Right ventricle myocardium superior (tissue), 1 donor: ENCODE measurements at places on chromosomes 4 and X. TPM values are rescaled to one million over a fixed set of nuclear protein-coding genes. Genes with fewer than 3 reads are reported as not detected.

The ADH1B gene
- total RNA-seq, result 157 TPM

The FDCSP gene
- not detected for total RNA-seq

The PDZD4 gene
- total RNA-seq, result 2.6 TPM

The LINC00632 gene
- 158 TPM for total RNA-seq

The FAM47A gene
- not detected for total RNA-seq

The PWWP3B gene
- total RNA-seq, result 9.2 TPM

The XG gene
- total RNA-seq, result 0.35 TPM

The PDCL2 gene
- not detected for total RNA-seq

The NKX6-1 gene
- not detected for total RNA-seq

The ANOS1 gene
- 4.5 TPM for total RNA-seq

The SMIM31 gene
- not detected for total RNA-seq

The SRPX gene
- total RNA-seq, result 36.1 TPM

DNA sequence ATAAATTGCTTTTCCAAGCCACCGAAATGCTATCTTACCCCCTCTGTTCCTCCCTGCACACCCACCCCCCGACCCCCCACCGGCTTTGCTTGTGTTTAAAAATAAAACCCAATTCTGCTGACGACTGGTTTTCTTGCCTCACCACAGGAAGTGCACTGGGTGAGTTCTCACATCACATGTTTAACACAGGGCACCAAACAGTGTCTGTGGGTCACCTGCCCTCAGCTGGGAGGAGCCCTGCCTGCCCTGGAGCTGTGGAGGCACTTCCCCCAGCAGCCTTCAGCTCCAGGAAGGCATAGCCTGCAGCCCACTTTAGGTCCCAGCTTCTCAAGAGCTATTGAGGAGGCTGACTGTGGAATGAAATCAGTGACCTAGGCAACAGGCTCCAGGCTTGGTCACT lies 8.8 kb downstream of the TMEM255A start:
- no peak for DNase-seq

GRCh38 chr4:2333916-2334644 lies 72.2 kb upstream of the MXD4 start:
- DNase-seq, result no peak

DNA sequence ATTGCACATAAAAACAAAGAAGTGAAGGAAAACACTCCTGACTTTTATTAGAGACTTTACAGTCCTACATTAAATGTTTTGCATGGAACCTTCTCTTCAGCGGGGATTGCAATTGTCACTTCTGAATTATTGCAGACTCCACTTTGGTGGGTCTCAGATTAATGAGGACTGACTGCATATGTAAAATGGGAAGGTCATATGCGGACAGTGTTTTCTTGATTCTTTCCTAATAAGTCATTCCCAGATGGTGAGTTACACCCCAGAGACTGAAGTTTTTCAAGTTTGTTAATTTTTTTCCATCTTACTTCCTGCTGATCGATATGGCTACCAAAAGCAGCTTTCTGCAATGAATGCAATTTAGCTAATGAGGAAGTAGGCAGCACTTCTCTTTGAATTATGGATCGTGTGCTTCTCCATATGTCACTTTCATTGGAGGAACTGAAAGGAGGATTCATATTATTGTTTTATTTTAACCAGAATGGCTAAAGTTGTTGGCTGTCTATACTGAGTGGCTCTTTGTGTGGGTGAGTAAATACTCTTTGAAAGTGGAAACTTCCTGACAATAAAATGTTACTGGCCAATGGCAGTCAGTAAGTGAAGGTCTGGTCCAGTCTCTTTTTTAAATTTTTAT lies 119.3 kb upstream of the CLNK start:
- DNase-seq, result no peak

- DNase-seq, result no peak
These were observed 165.8 kb downstream of the SHROOM4 start for GRCh38 chrX:50648156-50648555.

GRCh38 chr4:39597695-39598381 lies 40.8 kb downstream of the SMIM14 start:
- no peak for DNase-seq

DNA sequence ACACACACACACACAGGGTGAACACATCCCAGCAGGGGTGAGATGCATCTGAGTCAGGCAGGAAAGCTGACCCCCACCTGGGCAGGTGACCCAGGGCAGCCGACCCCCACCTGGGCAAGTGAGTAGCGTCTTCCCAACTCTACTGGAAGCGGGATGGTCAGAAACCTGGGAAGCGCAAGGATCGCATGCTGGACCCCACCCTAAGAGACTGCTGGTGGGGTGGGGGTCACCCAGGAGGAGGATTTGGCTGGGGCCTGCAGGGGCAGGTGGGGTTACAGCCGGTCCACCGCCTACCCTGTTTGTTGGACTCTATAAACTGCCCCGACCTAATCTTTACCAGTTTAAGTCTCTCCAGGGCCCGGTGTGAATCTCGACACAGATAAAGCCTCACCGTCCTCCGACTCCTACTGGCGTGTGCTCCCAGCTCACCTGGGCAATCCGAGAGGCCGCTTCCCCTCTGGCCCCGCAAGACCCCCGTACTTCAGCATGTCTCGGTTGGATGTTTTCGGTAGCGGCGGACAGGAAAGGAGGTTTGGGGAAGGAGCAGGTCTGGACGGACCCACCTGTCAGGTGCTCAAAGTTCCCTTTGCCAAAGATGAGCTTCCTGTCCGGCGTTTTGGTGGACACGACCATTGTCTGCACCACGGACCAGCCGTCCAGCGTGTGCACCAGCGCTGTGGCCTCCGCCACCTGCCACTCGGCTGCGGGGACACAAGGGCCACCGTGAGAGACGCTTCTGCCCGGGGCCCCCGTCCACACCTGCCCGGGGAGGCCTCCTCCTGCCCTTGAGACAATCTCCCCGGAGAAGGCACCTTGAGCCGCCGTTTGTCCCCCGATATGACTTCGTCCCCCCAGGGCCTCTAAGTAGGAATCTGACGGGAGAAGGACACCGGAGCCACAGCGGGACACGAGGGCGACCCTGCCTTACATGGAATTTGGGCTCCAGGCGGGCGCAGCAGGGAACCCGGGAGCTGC lies 2.0 kb downstream of the GTPBP6 start:
- DNase-seq, result peak; percentile 45

DNA sequence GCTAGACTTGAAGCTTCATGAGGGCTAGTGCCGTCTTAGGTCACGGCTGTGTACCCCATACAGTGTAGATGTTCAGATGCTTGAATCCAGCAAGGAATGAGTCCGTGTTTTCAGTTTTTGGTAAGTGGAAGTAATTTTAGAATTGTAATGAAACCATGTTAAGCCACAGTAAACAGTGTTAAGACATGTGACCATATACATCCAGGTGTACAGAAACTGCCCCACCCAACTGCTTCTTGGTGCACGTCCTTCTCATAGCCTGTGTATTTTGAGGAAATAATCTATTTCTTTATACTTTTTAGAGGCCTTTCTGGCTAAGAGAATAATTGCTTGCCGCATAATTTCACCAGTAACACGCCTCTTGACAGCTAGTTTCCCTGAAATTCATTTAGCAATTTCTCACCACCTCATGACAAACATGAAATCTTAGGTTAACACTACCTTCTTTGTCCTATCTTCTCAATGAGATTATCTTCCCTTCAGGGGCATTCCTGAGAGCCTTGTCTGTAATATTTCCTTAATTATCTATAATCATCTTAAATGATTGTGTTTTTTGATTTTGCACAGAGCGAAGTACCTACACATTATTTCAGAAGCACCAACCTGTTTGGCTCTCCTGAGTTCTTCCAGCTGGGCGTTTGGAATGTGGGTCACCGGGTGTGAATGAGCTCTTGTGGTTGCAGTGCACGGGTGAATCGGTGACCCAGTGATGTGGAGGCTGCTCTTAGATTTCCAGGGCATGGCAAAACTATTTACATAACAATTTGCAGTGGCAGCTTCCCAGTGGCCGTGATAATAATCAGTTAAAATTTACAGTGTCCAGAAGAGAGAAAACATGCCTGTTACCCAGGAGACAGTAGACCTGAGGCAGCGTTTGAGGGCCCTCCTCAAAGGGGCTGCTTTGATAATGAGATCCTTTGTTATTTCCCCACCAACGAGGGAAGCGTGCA lies 50.2 kb upstream of the TADA2B start:
- DNase-seq, result no peak

GRCh38 chr4:128924951-128925350 lies 115.5 kb downstream of the JADE1 start:
- DNase-seq, result no peak

DNA sequence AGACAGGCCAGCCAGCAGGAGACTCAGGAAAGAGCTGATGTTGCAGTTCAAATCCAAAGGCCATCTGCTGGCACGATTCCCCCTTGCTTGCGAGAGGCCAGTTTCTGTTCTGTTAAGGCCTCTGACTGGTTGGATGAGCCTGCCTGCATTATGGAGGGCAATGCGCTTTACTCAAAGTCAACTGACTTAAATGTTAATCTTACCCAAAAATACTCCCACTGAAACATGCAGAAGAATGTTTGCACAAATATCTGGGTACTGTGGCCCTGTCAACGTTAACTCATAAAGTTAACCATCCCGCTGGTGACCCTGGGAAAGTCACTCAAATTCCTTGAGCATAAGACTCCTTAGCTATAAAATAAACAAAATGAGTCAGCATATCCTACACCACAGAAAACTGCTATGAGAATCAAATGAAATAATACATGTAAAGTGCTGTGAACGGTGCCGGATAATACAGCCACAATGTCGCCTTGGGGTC lies 326.4 kb downstream of the EVC2 start:
- no peak for DNase-seq

- no peak for DNase-seq
These were observed 21.0 kb downstream of the SMARCAD1 start for GRCh38 chr4:94228493-94229216.

GRCh38 chrX:1679238-1679637 lies 64.4 kb downstream of the ASMT start:
- DNase-seq, result no peak

DNA sequence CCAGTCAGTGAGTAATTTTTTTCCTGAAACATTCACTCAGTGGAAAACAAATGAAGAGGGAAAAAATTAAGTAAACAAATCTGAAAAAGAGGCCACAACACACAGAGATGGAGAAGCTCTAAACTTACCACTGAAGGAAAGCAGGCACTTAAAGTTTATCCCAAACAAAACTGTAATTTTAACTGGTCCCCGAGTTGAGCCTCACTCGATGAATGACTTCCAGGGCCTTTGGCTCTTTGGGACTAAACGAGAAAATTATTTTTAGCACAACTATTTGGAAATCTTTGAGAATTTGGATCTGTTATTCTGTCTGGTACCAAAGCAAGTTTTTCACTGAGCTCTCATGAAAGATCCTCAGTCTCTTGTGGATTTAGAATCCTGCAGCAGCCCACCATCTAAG lies at the start of gene C1QTNF7:
Gene C1QTNF7 (plus strand): TSS at position 333 of the 400 bp plus-strand sequence. CDS start 7,711 bp downstream, outside the sequence.
- no peak for DNase-seq

DNA sequence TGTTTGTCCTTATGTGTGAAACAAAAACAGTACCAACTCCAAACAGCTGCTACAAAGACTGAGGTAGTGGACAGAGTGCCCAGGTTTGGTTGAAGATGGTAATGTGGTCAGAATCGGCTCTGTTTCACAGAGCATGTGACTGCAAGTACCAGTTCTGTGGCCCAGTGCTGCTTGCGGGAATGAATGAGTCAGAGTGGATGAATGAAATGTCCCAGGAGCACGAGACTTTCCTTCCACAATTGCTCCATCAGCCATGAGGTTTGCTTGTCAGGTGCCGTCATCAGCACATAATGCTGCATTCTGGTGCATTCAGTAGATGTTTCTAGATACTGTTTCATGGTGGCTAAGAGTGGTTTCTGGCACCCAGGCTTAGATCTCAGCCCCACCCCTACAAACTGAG lies 84.2 kb downstream of the GPR143 start:
- no peak for DNase-seq

GRCh38 chrX:3713225-3713936 lies at the start of gene PRKX:
Gene PRKX, minus strand, starts transcription at chrX:3713649. Its CDS starts 396 bp downstream, at chrX:3713253.
- DNase-seq, result peak; percentile 66

DNA sequence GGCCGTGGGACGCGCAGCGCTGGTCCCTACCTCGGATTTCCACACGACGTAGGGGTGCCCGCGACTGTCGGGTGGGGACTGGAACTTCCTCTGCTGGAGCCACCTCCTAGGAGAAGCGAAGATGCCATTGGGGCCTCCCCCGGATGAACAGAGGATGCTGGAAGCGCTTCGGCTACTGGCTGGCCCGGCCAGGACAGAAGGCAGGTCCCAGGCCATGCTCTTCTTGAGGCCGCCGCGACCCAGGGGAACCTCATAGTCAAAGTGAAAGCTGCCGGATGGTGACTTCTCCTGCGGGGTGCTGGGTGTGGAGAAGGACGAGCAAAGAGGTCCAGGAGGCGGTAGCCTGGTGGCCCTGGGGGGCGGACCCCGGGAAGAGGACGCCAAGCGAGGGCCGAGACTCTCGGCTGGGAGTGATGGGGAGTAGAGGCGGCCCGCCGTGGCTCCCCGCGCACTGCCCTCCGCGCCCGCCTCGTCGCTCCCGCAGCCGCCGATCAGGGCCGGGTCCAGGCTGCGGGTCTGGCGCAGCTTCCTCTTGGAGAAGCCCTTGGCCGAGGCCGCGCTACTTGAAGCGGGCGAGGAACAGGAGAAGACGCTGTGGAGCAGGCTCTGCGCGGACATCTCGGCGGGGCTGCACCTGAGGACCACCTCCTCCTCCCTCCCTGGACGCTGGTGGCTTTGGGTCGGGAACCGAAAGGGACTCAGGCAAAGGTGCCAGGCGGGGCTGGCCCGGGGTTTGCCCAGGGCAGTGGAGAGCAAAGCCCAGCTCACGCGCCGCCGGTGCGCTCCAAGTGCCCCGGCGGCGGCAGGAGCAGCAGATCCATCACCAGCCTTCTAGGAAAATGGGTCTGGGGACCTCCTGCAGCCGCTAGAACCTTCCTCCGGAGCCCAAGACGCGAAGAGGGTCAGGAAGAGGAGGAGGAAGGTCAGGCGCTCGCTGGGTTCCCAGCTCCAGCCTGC lies 1.2 kb downstream of the ARHGAP6 start:
- peak; percentile 40 for DNase-seq

DNA sequence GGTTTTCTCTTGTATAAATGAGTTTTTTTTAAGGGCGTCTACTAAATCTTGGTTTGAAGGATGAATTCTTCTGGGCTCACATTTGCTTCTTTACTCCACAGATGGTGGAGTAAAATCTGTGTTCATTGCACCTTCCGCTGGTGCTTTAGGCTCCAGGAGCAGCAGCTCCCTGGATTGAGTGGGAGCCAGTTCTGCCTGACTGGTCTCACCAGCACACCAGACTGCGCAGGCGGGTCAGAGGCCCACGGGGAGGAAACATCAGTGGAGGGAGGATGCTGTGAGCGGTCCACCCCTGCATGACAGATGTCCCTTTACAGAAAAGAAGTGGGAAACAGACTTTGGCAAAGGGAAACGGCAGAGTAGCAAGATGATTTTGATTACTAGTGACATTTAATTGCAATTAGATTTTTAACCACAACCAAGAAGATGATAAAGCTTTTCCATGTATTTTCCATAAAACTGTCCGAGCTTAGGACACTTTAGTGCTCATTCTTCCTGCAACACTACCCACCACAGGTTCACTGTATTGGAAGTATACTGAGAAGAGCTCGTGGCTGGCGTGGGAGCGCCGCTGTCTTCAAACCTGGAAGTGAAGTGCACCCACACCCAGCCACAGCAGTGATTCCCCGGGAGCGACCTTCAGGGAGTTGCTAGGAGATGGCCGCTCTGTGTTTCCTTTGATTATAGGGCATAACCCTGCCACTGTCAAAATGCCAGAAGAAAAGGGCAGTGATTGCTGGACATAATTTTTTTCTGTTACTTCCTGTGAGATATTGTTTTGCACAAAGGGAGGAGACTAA lies 95.2 kb downstream of the SORBS2 start:
- peak; percentile 55 for DNase-seq

GRCh38 chr4:67451464-67451863 lies 93.8 kb downstream of the CENPC start:
- DNase-seq, result no peak

- DNase-seq, result no peak
These were observed 26.9 kb upstream of the AMOT start for GRCh38 chrX:112867570-112867969.
